CD4-positive, alpha-beta T cell treated with Interleukin-6 at 100 ng/mL for 8 hours (primary cell): ENCODE measurements at places on chromosomes 11 and 22.

DNA sequence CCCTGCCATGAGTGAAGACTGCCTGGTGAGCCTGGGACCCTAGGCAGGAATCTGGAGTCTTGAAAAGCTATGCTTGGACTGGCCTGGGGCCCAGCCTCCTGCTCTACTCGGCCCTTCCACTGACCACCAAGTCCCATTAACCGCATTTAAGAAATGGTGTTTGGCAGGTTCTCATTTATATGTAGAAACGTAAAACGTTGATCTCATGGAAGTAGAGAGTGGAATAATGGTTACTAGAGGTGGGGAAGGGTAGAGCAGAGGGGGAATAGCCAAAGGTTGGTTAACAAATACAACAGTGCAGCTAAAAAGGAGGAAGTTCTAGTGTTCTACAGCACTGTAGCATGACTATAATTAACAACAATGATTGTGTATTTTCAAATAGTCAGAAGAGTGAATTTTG, 72.9 kb upstream of the EED start:
- DNase-seq, result no peak

DNA sequence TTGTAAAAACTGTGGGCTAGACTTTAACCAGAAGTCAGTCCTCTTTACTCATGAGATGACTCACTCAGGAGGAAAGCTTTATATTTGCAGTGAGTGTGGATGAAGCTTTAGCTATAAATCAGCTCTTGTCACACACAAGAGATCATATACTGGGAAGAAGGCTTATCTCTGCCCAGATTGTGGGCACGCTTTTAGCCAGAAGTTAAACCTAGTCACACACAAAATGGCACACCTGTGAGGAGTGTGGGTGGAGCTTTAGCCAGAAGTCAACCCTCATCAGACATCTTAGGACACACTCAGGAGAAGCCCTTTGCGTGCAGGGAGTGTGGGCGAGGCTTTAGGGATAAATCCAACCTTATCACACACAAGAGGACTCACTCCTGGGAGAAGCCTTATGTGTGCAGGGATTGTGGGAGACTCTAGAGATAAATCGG, 706.9 kb upstream of the LUZP2 start:
- DNase-seq, result no peak

DNA sequence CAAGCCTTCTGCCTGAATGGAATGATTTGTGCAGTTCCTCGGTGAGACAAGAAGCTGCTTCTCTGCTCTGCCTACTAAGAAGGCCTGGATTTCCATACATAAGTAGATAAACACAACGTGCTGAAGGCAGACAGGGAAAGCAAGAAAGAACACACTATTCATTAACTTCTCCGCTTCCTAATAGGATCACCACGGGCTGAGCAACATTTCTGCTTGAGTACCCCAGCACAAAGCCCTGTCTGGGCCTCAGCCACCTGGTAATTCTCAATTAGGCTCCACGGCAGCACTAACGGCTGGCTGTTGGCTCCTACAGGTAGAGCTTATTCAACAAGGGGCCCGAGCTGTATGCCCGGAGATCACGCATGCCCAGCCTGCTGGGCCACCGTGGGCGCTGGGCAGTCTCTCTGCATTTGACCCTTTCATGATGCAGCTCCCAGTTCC, 1156.6 kb downstream of the TBC1D22A start:
- no peak for DNase-seq

DNA sequence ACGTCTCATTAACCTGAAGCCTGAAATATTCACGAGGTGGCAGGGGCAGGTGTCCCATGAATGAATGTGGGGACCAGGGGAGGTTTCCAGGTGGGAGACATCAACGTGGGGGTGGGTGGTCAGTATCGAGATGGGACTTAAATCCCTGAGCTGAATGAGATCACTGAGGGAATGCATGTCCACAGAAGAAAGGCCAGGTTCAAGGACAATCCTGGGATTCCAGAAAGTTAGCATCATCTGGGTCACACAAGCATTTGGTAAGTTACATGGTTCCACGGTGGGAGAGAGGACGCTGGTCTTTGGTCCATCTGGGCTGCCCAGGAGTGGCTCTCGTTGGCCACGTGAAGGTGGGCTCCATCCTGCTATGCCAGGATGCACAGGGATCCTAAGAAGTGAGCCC, 22.7 kb upstream of the CCND1 start:
- no peak for DNase-seq

GRCh38 chr22:38477585-38477984, 9.7 kb downstream of the KDELR3 start:
- DNase-seq, result no peak

- DNase-seq, result no peak
These were observed 137.1 kb downstream of the CSNK2A3 start for GRCh38 chr11:11215944-11216343.

DNA sequence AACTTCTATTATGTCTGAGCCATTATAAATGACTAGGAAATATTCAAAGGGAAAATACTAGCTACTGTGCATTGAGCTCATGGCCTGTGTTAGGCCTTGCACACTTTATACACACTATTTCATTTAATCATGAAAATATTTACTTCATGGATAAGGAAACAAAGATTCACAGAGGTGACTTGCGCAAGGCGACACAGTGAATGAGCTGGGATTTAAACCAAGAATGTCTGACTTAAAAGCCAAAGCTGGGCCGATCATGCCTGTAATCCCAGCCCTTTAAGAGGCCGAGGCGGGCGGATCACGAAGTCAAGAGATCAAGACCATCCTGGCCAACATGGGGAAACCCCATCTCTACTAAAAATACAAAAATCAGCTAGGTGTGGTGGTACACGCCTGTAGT, 231.5 kb downstream of the MIAT start:
- no peak for DNase-seq

GRCh38 chr22:17921871-17922821, 102.2 kb downstream of the MICAL3 start:
- DNase-seq, result no peak
